ENCODE measurements at places on chromosomes 16 and 17. TPM values are rescaled to one million over a fixed set of nuclear protein-coding genes. Genes with fewer than 3 reads are reported as not detected.

DNA sequence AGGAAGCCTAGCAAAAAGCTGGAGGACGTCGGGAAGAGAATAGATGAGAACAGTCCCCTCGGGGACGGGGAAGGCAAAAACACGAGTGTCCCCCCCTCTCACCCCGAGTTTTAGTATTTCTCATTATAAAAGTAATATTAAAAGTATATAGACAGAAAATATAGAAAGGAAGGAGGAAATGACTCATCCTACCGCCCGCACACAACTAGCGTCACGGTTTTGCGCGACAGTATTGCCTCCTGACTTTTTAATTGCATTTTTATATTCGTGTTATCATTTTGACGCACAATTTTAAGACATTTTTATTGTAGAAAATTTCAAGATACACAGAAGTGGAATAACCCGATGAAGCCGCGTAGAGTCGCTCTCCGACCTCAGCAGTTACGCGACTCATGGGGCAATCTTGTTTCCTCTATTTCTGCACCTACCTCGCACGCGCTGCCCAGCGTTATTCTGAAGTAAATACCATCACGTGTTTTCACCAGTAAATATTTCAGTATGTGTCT is 652 bp upstream of the SLC25A19 start:
- peak; percentile 56 for DNase-seq

- DNase-seq = no peak
Measured at GRCh38 chr17:72937707-72938106, 154.8 kb downstream of the SLC39A11 start.

- DNase-seq = no peak
Measured at GRCh38 chr16:49776085-49776595, 79.8 kb downstream of the ZNF423 start.

- no peak for DNase-seq
Measured at GRCh38 chr16:46649588-46650253, 28.5 kb upstream of the SHCBP1 start.

GRCh38 chr17:8905331-8905730 is 37.9 kb upstream of the PIK3R6 start:
- DNase-seq = no peak

DNA sequence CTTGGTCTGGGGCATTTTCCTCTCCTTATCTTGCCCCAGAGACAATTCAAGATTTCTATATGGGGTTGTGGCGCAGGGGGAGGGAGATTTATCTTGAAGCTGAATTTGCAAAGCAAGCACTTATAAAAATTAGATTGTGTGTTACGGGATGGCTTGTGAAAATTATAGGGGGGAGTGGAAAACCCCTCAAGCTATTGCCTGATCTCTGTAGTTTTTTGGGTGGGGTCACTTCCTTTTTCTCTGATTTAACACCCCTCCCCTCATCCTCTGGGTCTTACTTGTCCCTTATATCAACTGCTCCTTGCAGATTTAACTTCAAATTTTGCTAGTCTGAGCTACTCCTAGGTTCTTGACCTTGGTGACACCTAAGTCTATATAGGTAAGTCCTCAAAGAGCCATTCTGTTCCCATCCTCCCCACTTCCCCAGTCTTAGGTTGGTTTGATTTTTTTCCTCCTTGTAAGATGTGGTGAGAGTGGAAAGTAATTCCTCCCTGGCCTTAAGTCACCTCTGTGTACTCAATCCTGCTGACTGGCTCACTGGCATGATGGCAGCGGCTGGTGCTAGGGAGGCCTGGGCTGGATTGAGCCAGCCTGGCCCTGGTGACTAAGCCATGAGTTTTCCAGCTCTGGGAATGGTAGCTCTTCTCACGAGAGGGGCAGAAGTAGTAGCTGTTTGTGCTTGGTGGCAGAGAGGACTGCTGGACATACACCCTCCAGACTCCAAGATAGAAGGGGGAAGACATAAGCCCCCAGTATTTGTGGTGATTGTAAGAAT is 2.3 kb downstream of the ARL4D start:
- DNase-seq = no peak

DNA sequence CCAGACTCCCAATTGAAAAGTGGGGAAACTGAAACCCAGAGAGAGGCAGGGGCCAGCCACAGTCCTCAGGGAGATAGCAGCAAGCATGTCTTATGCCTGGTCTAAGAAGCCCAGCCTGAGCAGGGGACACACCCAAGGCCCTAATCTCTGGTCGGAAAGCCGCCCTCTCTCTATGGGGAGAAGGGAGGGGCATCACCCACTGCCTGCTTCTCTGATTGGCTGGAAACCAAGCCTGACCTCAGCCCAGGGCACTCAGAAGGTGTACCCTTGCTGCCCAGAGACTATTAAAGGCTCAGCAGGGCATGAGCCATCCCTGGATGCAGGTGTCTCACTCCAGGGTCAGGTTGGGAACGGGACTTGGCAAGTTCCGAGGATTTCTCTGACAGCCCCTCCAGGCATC is 5.7 kb upstream of the KRT13 start:
- DNase-seq = no peak

DNA sequence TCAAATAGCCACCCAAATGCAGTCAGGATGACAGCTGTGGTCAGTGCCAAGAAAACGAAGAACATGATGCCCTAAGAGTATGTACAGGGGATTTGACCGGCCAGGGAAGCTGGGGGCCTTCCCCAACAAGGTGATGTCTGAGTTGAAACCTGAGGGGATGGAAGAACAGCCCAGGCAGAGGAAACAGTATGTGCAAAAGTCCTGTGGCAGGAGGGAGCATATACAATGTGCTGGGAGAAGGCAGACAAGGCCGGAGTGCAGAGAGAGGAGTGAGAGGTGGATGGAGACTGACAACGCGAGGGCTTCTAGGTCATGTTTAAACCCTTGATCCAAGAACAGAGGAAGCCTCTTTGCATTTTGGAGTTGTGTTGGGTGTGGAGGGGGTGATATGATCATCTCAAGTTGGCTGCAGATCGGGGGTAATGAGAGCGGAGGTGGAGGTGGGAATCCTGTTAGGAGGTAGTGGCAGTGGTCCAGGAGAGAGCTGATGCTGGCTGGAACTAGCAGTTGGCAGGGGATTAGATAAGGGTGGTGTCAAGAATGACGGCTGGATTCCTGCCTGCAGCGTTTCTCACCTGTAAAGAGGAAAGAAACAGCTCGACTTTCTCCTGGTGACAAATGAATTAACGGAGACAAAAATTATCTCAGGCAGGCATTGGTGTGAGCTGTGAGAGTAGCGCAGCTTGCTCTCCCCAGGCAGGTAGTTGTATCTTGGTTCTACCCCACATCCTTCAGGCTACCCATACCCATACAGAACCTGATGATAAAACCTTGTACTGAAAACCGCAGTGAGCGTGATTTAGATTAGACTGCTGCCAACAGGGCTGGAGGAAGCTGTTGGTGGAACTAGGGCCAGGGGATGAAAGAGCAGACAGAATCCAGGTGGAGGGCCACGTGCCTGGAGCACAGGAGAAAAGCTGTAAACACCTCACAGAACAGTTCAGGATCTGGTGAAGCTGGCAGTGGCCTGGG is 37.2 kb upstream of the NGFR start:
- no peak for DNase-seq

Gene BRIP1
- total RNA-seq = 20.1 TPM

Gene TRPV2
- total RNA-seq = 97.0 TPM

Gene TELO2
- total RNA-seq = 57.1 TPM

Data from activated naive CD8-positive, alpha-beta T cell treated with anti-CD3 and anti-CD28 coated beads, Interleukin-2, amount 10 ng/mL, durations not matched to agents 7 days and 5 days (primary cell).